ENCODE measurements at places on chromosomes 1 and 21.

GRCh38 chr1:17629460-17629859 lies 90.0 kb downstream of the ARHGEF10L start:
- DNase-seq = no peak

- DNase-seq = no peak
These were observed 14.5 kb downstream of the MYBPH start for GRCh38 chr1:203161175-203161574.

GRCh38 chr1:66752000-66752592 lies at the start of gene DYNLT5:
Gene DYNLT5 (plus strand): TSS chr1:66752459. CDS start chr1:66754659, 2,200 bp downstream.
- DNase-seq = peak; percentile 45

DNA sequence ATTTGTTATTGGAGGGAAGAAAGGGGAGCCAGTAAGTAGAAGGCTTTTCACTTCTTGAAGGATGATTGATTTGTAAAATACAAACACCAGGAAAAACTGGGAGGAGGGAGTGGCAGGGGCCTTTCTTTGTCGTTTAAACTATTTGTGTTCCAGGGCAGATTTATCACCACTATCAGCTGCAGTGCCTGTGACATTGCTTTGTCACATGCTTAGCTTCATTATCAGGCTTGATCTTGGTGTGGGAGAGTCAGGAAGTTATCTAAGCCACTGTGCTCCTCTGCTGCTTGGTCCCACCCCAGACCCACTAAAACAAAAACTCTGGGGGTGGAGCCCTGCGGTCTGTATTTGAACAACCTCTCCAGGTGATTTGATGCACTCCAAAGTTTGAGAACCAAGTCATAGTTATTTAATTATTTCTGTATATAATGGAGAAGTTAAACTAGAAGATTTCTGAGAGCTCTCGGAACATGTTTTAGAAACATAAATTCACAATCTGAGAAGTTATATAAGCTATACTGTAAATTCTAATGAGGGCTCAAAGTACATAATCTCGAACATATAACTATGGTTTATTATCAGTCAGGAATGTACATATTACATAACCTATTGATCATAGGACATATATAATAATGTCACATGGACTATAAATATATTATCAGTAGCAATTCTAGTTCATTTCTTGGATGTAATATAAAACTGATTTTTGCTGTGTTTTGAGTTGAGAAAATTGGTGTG lies 87.9 kb downstream of the CDC14A start:
- no peak for DNase-seq

GRCh38 chr1:56644064-56644918 lies 823 bp upstream of the PRKAA2 start:
- peak; percentile 21 for DNase-seq
